Amniotic stem cell (primary cell): ENCODE measurements at places on chromosomes 12 and 14.

- DNase-seq: no peak
Observed at GRCh38 chr14:103606963-103607668, 21.9 kb upstream of the KLC1 start.

DNA sequence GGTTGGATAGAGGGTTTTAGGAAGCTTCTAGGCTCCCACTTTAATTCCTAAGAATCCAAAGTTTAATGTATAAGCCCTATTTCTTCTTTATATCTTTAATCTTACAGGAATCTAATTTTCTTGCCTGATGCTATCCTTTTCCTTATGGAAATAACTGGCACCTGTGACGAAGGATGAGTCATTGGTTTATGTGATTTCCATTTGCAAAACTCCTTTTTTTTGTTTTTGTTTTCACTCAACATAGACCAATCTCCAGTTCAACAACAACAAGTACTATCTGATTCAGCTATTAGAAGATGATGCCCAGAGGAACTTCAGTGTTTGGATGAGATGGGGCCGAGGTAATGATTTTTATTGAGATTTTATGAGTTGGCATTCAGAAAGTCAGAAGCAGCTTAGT, 6.8 kb downstream of the PARP2 start:
- DNase-seq: no peak

- DNase-seq: no peak
Observed at GRCh38 chr12:133130808-133131128, 341 bp downstream of the ZNF10 start.

DNA sequence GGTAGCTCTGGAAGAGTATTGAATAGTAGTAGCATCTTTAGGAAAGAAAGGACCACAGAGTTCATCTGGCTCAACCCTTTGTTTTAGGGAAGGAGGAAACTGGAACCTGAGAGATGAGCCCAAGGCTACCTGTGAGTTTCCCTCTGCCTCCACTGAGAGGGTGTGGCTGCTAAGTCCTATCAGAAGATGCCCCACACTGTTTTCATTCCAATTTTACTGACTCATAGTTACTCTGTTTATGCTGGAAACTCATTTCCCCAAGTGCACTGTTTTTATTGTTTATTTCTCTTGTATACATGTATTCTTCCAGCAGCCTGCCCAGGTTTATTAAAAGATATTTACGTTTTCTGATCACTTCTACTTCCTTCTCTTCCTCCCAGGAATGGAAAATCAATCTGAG, 127.4 kb upstream of the ARHGAP5 start:
- no peak for DNase-seq

DNA sequence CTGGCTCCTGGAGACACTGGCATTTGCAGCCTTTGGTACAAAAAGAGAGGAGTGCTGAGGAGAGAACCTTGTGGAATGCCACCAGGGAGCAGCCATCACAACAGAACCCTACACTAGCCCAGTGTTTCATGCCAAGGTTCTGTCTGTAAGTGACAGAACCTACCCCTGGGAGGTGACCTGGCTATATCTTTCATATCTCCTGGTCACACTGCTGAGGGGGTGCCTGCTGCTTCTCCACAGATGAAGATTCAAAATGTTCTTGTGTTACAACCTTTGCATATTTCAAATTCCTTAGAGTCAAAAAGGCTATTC, 12.7 kb upstream of the EIF4B start:
- no peak for DNase-seq

- DNase-seq: no peak
Observed at GRCh38 chr12:125053821-125054220, 11.4 kb upstream of the AACS start.

GRCh38 chr12:127035011-127035879, 1231.7 kb upstream of the TMEM132C start:
- DNase-seq: no peak
